SK-N-DZ (cell line): ENCODE measurements at places on chromosomes 2 and 18.

DNA sequence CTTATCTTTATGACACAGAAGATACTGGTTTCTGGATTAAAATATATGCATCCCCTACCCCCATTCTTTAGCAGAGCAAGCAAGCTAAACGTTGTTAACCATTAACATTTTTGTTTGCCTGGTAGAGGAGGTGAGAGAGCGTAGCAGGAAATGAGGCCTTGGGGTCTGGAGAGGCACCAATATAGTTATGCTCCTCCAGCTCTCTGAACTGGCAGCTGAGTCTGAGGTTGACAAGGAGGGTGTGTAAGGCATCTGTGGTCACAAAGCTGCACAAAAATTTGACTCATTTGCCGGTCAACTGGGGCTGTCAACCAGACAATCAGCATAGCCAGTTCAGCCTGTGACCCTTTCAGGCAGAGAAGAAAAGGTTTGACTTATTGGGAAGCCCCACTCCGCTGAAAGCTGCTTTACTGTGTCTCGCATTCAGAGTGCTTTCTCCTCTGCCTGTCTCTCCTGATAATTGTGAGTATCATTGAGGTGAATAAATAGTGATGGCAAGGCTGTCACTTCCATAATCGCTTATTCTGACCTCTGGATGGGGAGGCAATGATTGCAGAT lies 647.5 kb upstream of the SETBP1 start:
- no peak for DNase-seq

- DNase-seq = no peak
Measured at GRCh38 chr2:134408791-134409190, 154.9 kb downstream of the MGAT5 start.

- no peak for DNase-seq
Measured at GRCh38 chr2:105929516-105929915, 184.8 kb downstream of the NCK2 start.

DNA sequence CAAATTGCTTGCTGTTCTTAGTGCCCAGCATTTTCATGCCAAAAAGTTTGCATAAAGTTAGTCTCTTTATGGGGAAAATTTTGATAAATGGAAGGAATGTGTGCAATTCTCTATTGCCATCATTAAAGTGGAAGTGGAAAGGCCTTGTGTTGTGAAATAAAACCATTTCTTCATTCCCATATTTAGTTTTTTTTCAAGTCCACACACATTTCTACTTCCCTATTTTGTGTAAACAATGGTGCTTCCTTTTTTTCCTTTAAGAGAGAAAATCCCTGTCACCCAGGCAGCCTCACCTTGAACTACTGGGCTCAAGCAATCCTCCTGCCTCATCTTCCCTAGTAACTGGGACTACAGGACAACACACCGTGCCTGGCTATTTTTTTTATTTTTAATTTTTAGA lies 42.3 kb upstream of the NCOA1 start:
- DNase-seq = no peak
